Brain pericyte (primary cell): ENCODE measurements at places on chromosomes 2 and 18.

GRCh38 chr2:121245913-121246312 lies 39.1 kb downstream of the TFCP2L1 start:
- DNase-seq: no peak

- DNase-seq: no peak
Observed at GRCh38 chr2:136844546-136844945, 79.2 kb downstream of the THSD7B start.

DNA sequence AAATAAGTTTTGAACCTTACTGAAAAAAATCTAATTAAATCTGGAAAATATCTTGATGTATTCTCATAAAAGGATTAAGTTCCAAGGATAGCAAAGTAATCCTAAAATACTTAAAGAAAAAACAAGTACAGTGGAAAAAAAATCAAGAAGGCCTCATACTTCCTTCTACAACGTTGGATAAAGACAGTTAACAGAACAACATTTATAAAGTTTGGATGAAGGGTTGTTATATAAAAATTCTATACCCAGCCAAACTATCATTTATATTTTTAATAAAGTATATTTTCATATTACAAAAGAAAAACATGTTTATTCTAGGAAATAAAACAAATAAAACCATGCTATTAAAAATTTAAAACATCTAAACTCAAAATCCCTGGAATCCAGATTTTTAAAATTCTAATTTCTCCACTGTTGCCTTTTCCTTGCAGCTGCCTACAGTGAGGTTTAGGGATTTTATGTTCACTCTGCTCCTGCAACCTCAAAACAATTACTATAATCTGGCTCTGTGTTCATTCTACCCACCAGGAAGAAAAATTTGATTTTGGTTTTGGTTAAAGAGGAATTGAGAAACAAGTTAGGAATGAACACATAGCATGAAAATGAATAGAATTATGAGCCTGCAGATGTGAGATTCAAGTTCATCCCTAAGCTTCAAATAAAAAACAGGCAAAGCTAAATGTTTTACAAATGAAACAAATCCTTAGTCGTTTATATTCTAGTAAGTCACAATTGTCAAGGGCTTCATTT lies 142.8 kb downstream of the LPIN1 start:
- no peak for DNase-seq

DNA sequence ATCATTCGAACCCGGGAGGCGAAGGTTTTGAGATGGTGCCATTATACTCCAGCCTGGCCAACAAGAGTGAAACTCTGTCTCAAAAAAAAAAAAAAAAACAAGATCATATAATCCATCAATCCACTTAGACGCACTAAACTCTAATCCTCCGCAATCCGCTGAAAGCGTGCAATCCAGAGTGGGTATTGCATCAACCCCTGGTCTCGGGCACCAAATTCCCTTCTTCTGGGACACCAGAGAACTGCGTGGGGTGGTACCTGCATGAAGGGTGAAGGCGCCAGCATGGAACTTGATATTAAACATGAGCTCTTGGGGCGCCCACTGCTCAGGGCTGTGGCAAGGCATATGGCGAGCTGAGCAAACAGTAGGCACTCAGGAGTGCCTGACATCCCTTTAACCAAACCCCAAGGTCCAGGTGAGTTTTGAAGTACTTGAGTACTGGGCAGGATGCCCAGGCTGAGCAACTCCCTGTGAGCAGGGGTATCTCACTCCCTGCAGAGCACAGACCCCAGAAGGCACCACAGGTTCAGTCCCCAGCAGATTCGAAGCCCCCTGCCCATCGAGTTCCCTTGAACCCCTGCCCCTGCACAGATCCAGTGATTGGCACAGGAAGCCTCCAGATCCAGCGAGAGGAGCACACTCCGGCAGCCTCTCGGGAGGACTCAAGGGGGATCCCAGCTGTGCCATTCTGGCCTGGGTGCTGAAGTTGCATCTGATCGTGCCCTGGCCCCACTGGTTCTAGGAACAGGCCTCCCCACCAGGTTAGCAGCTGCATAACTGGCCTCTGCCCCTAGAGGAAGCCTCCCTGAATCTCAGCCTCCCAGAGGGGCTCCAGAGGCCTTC lies 8.0 kb downstream of the ALPI start:
- no peak for DNase-seq

GRCh38 chr18:62898359-62898758 lies 183.0 kb downstream of the PHLPP1 start:
- no peak for DNase-seq

DNA sequence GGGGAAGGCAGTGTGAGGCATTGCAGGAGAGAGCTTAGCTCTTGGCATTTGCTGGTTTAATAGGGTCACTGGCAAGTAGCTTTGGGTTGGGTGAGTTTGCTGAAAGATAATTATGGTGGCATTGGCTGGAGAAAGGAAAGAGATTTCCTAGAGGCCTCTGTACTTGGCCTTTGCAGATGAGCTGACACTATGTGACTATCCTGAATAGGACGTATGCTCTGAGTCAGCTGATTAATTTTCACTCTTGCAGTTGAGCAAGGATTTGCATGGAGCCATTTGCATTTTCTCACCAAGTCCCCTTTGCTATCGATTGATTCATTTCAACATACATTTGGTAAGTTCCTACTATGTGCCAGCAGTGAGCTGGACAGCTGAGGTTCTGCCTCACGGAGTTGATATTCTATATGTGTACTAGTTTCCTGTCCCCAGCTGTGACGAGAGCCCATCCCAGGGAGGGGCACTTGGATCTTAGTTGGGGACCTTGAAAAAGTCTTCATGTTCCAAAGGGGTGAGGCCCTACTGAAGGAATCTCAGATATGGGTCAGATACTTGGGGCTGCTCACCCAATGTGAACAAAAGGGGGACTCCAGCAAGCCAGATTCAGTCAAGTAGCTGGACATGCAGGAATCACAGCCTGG lies 245.7 kb downstream of the LOXHD1 start:
- DNase-seq: no peak

DNA sequence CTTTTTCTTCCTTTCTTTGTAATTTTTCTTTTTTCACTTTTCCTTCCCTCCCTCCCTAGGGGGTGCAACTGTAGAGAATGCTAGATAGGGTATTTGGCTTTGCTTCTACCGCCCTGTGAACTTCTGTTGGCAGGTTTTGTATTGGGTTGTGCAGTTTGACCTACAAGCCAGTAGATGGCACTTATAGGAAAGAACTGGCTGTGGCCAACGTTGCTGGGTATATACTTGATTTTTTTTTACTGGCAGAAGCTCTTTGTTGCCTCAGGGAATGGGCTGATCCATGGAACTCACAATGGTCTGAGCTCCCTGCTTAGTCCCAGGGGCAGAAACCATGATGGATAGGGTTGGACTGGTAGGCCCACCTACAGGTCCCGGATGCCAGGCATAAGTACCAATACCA lies 1019.5 kb upstream of the LRRTM1 start:
- DNase-seq: no peak

- DNase-seq: no peak
Observed at GRCh38 chr2:12618576-12618975, 98.2 kb upstream of the TRIB2 start.

DNA sequence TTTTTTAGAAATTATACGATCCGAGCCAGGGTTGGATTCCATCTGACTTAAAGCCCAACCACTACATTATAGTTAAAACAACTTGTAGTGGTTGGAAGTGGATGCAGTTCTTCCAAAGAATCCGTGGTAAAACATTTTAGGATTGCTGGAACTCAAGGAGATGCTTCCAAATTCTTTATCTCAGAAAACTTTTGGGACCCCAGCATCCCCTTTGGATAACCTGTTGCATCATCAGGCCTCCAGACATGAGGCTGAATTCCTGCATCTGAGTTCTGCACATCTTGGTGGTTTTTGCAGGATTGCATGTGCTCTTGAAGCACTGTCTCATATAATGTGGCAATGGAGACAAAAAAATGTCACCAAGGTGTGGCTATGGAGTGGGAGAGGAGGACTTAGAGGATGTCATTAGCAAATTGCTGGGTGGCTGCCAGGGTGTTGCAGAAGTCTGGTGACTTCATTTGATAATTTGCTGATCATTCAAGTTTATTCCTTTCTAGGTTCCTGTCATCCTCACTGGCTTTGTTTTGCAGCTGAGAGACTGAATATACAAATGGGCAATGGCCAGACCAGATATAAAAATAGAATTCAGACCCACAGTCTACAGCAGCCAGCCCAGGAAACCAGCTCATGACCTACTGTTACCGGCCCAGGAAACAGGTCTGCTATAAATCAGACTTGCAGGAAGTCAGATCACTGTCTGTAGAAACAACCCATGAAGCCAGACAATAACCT lies 207.7 kb downstream of the BCL2 start:
- no peak for DNase-seq

DNA sequence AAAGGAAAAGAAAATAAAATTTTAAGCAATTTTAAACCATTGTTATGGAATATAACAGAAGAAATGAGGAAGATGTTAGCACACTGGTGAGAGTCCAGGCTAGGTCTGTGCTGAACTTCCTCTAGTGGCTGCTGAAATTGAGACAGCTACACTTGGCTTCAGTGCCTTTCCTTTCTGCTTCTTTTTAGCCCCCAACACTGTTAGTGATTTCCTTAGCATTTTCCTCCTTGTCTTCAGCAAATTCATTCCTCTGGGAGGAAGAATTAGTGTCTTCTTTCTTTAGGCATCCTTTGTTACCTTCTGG lies 47.6 kb downstream of the ITGAV start:
- no peak for DNase-seq

DNA sequence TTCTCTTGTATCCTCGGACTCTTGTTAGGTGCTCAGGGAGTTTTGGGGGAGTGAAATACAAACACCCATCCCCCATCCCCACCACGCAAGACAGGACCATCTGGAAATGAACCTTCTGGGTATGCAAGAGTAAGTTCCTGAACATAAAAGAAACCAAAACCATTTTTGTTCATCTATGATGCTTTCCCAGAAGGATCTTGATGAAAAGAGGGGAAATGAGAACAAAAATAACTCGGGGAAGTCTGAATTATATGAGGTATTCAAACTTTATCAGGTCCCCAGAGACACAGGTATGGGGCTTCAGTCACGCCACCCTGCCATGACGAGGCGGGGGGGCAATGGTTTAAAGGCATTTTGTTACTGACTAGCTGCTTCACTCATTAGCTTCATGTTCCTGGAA lies 68.6 kb upstream of the DNMT3A start:
- DNase-seq: no peak

GRCh38 chr2:74501335-74502071 lies 2.1 kb upstream of the LBX2 start:
- no peak for DNase-seq

GRCh38 chr2:116489944-116490343 lies 1324.5 kb upstream of the DDX18 start:
- DNase-seq: no peak

DNA sequence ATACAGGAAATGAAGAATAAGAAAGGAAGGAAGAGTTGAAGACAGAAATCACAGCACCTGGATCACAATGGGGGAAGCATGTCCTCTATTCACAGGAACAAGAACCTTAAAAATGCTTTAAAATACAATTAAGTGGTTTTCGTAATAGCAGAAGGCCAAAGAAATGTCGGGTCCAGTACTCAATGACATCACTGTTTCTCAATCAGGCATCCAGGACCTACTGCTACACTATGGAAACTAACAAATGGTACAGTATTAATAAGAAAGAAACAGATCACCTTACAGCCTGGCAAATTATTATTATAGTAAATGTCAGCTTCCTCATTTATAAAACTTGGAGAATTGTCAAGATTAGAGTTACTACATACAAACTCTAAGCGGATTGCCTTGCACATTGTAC lies 15.8 kb downstream of the HNRNPLL start:
- DNase-seq: no peak

DNA sequence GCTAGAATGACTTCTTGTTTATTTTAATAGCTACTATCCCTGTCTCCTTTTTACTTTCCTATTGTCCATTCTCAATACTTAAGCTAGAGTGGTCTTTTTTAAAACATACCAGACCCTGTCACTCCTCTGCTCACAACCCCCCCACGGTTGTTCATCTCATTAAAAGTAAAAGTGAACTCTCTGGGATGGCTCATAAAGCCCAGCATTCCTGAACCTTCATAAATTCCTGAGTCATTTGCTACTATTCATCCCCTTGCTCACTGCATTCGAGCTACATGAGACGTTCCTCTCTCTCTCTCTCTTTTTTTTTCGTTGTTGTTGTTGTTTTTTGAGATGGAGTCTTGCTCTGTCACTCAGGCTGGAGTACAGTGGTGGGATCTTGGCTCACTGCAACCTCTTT lies 148.7 kb upstream of the DSEL start:
- no peak for DNase-seq

DNA sequence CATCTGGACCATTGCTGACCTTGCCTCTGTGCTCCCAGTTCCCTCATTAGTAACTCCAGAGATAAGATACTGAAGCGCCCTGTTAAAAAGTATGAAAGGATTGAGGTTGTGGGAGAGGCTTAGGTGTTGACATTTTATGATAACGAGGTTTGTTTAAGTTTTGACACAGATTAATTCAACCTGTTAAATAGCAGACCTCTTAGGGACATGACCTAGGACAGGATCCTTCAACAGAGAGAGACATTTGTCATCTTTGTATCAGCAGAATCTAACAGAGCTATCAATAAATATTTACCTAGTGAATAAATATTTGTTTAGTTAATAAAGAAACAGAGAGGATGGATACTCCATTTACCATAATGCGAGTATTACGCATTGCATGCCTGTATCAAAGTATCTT lies 99.5 kb downstream of the DCC start:
- no peak for DNase-seq

- no peak for DNase-seq
Observed at GRCh38 chr2:200756618-200757321, 54.9 kb upstream of the BZW1 start.

DNA sequence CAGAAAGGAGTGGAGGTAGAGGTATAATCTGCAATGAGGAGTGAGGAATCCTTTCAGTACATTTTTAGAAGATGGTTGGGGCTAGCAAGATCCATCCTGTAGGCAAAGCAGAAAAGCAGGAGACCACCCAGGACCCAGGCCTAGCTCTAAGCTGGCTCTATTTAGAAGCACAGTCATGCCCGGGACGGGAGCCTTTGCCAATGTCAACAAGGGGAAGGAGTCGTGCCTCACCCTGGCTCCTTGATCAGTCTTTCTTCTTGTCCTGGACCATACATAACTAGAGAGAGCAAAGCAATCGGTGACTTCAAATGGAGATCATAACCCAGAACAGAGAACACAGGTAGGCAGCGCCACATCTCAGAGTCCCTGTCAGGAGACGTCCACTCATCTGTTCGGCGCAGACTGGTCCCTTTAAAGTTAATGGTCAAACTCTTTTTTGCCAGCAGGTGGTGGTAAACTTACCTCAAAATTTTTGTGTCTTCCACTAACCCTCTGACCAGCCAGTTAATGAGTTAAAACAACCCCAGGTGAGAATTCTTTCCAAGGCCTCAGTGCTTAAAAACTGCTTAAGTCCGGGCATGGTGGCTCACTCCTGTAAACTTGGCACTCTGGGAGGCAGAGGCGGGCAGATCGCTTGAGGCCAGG lies 8.0 kb downstream of the MC5R start:
- no peak for DNase-seq
